ENCODE measurements at places on chromosomes 6 and 20.

DNA sequence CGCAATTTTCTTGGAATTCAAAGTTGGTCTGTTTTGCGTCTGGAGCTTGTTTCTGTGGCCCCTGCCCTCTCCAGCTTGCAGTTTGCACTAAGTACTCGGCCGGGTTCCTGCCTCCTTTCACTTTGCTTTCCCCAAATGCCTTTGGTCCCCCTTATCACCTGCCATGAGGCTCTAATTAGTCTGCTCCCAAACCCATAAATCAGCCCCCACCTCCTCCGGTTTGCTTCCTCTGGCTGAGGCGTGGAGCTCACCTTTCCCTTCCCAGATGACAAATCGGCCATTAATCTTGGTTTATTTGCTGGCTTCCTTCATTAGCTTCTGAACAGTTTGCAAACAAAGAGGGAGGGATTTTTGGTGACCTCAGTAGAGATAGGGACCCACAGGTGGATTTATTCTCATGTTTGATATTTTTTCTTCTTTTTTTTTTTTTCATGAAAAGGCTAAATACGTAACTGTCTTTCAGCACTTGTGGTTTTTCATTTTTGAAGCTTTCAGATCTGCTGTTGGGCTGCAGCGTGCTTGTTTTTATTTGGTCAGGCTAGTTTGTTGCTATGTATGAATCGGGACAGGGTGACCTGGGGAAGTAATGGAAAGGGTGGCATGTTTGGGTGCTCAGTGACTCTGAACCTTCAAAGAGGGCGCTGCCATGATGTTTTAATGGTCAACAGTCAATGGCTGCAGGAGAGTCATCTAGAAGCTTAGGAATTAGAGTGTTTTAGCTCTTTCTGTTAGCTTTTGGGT is 121.7 kb upstream of the JAG1 start:
- no peak for DNase-seq

DNA sequence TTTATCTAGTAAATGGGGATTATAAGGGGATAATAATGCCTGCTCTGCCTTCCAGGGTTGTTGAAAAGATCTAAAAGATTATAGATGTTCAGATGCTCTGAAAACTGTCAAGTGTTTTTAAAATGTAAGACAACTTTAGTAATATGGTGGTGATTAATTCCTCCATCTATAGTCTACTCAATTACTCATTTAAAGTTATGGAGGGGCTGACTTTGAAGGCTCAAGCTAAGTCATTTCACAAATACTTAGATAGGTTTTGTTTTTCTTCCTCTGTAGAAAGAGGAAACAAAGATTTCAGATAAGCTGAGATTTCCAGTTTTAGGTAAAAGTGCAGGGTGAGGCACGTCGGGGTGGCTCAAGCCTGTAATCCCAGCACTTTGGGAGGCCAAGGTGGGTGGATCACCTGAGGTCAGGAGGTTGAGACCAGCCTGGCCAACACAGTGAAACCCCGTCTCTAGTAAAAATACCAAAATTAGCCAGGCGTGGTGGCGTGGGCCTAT is 50.5 kb upstream of the PIM1 start:
- no peak for DNase-seq

DNA sequence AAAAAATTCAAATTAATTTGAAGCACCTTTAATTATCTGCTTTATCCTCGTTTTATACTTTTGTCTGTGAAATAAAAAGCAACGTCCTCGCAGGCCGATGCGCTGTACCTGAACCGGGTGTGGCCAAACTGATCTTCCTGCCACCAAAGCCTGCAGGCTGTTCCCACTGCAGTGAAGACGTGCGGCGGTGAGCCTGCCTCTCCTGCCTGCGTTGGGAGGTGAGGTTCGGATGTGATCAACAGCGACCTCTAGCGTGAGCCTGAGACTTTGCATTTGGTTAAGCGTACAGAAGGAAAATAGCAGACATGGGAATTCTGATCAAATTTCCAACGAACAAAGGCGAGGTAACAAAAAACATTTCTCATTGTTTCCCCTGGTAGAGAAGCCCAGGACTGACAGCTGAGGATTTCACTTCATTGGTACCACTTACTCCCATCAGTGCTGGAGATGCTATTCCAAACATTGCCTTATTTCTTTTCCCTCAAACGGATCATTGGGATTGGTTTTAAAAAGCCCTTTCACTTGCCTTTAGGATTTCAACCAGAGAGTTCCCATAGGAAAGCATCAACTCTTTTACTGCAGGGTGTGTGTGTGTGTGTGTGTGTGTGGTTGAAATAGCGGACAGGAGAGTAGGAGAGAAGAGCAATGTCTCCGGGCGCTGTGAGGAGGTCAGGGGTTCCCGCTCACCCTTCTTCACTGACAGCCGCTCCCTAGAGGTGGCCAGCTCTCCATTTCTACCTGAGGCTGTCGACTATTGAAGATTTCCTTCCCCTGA is 56.6 kb upstream of the CCN6 start:
- DNase-seq = peak; percentile 64

DNA sequence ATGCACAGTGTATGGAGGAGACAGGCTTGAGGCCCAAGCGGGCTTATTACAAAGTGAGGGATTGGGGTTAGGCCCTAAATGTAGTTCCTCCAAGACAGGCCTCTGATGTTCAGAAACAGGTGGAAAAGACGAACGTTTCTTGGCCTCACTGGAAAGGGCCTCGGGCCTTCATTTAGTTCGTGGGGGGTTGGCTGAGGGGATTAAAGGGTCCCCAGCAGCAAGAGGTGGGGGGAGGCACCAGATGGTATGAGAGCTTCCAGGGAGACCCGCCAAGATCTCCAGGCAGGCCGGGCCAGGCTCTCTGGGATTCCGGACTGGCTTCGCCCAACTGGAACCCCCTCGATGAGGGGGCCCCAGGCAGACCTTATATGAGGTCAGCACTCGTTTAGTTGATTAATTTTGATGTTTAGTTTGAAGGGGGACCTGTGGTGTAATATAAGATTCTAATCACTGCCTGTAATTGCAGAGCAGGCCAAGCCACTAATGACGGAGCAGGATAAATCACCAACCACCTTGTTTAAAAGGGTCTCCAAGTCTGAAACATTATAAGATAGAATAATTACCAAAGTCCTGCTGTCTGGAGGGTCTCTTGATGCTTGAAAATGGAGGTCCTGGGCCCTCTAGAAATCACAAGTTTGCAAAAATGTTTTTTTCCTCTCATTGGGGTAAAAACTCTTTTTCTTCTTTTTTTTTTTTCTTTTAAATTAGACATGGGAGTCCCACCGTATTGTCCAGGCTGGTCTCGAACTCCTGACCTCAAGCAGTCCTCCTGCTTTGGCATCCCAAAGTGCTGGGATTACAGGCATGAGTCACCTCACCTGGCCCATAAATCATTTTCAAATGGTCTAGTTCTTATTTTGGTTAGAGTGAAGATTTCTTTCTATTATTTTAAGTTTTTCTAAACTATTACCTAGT is 2.2 kb downstream of the HMGA1 start:
- DNase-seq = no peak

- DNase-seq = no peak
Observed at GRCh38 chr20:39161900-39162299, 199.8 kb downstream of the DHX35 start.

DNA sequence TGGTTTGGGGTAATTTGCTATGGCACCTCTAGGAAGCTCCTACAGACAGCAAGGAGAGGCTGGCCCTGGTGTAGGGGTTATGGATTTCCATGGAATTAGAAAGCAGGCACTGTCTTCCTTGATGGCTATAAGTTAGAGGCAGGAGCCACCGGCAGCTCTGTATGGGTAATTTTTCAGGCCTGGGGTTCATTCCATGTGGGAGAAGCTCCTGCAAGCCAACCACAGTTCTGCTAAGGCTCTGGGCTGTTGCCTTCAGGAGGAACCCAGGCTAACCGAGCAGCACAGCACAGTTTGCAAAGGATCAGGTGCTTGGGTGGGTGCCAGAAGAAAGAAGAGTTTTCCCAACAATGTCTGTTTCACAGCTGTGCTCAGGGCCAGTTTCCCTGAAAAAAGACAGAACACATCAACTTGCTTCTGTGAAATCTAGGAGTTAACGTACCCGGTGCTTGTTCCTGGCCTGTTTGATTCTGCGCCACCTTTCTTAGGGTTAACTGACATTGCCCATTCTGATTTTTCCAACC is 162.8 kb upstream of the MYLIP start:
- no peak for DNase-seq

DNA sequence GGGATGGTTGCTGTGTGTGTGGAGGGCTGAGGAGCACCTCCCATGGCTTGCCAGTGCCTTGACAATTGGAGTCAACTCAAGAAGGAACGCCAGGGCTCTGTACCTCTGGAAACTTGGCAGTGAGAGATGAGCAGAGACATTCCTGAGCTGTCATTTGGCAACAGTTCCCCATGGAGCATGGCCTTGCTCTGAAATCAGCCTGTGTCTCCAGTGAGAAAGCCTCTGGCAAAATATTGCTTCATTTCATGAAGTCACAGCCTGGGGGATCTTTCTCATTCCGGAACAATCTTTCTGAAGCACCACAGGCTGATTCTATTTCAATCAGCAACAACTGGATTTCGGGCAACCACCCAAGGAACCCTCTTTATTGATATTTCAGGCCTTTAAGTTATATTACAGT is 52.2 kb upstream of the FNDC1 start:
- DNase-seq = no peak

- DNase-seq = no peak
Observed at GRCh38 chr6:112827793-112828192, 480.7 kb downstream of the RFPL4B start.

DNA sequence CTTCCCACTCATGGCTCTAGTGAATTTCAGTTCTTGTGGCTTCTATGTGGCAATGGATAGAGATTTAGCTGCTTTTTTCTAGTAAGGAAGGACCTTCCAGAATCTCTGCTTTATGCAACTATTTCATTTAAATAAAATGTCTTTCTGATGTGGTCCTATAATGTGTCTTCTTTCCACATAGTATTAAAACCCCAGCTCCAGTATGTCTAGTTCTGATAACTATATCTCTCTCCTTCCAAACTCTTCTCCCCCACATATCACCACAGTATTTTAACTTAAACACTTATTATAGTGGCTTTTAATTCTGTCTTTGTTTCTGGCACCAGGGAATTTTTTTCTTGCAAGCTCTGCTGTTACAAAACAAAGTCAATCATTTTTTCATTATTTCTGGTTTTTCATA is 40.6 kb upstream of the SUMO4 start:
- no peak for DNase-seq

GRCh38 chr6:113414511-113414910 is 442.6 kb upstream of the MARCKS start:
- no peak for DNase-seq

- DNase-seq = no peak
Observed at GRCh38 chr6:37994223-37994622, 174.7 kb downstream of the ZFAND3 start.

DNA sequence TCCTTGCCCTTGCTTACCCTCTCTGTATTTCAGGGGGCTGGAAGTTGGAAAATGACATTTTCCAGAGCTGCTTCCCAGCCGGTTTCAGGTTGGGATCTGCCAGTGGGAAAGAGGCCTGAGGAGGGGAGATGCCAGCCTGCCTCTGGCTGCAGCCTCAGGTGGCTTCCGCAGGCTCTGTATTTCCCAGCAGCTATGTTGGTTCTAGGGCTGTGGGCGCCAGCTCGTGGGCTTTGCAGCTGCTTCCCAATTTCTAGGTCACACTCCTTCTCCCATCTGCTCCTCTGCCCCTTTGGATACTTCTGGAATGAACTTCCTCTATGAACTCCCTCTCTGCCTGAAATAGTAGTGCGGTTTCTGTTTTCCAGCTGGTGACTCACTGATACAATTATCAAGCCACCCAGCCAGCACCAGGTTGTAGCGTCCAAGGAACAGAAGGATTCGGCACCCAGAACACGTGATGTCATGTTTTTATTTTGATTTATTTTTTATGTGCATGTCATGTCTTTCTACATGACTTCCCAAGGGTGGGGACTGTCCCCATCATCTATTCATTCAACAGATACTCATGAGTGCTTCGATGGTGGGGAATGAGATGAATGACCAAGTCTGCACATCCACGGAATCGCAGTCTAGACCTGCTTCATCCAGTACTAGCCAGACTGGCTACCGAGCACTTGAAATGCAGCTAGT is 38.0 kb downstream of the TGM2 start:
- DNase-seq = no peak

- DNase-seq = no peak
Observed at GRCh38 chr6:15879371-15880261, 216.8 kb upstream of the DTNBP1 start.

DNA sequence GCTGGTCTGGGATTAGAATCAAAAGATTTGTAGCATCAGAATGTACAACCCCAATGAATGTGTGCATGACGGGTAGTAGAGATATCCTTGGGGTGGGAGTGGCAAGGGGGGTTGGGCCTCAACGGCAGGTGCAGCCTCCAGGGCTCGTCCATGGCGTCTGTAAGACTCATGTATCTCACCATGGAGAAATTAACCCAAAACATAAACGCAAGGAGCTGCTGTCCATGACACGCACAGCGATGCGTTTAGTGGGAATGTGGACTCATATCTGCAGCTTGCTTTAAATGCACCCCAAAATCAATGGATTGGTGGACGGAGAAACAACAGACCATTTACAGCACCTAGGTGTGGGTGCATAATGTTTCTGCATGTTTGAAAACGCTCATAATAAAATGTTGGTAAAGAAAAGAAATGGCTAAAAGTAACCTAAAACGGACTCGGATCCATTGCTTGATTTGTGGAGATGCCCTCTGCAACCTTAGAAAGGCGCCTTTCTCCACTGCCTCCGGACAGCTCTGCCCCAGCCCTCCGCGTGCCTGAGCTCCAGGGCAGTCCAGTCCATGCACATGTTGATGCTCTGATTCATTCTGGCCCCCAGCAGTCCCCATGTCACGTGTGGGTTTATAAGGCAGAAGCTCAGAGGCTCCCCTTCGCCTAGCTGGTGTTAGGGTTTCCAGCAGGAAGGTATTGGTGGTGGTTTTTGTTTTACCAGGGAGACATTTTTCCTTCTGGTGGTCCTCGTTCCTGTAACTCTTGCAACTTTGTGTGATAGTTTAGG is 24.5 kb downstream of the PYGB start:
- DNase-seq = no peak

DNA sequence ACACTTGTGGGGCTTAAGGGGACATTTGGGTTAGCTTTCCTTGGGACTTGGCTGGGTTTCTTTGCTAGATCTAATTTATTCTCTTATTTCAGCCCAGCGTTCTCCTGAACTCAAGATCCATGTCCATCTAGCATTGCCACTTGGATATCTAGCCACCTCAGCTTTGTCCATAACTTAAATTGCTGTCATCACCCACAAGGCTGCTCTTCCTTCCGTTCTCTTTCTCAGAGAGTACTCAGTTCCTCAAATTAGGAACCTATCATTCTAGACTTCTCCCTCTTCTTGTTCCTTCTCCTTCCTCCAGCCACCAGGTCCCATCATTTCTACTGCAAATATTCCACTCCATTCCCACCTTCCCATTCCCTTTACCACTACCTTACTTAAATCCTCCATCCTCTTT is 4.3 kb downstream of the SMIM26 start:
- DNase-seq = no peak

DNA sequence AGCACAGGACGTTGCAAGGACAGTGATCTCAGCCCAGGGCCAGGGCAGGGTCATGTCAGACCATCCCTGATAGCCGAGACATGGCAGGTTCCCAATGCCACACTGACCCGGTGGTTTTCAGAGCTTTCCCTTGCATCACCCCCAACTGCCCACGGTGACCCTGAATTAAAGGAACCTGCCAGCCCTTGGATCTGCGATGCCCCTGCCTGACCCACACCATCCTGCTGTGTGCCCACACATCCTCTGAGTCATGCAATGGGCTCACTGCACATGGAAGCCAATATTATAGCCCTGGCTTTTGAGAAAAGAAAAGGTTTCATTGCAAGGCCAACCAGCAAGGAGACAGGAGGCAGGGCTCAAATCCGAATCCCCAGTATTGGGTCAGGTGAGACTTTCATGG is 132.6 kb upstream of the CST7 start:
- DNase-seq = no peak

Data from GDM1 (cell line).